ENCODE measurements at places on chromosomes 6 and 20.

DNA sequence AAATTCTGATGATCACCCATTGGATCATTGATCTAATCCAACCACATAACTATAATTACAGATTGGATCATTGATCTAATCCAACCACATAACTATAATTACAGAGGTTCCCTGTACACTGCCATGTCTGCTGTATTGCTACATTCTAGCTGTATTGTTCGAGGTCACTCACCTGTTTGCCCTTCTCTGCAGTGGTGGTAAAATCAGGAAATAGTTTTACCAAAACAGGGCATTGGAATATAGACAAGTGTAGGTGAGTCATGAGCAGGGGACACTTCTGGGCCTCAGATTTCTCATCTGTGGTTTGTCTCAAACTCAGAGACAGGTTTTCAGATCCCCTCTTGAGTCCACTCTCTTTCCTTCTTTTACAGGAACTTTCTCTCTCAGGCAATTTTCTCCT lies 9.0 kb upstream of the AFDN start:
- no peak for DNase-seq

DNA sequence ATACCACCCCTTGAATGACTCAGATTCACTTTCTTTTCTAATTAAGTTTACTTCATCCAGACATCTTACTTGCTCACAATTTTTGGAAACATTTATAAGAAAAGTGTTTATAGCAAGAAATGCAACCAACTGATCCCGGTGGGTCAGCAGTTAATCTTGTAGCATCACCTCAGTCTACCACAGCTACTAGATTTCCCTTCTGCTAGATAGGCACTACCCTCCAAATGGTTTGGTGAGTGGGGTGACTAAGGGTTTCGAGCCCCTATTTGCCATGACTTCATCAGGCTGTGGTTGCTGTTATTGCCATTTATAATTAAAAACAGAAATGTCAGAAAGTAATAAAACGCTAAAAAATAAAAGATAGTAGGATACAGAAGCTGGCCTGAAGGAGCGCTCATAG lies 930.1 kb upstream of the GJE1 start:
- DNase-seq: peak; percentile 85

- DNase-seq: no peak
Measured at GRCh38 chr6:134117409-134117808, 65.0 kb upstream of the SLC2A12 start.

DNA sequence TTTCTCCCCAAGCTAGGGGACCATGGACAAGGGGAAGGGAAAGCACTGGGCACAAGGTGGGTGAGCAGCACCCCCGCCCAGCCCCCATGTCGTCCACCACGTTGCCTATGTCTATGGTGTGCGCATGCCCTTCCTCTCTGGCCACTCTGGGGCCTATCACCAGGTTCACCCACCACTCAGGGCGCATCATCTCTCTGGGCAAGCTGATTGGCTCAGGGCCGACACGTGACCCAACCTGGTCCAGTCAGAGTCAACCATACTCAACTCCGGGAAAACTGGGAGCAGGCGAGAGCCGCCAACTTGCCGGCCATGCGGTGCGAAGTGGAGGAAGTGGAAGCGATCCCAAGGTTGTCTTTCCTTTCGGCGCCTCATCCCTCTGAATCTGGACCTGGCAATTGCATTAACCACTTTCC lies 25.9 kb downstream of the ACSS1 start:
- no peak for DNase-seq

GRCh38 chr6:168641446-168641845 lies 200.5 kb downstream of the SMOC2 start:
- DNase-seq: no peak

GRCh38 chr6:150032598-150032997 lies 7.3 kb upstream of the RAET1L start:
- no peak for DNase-seq

DNA sequence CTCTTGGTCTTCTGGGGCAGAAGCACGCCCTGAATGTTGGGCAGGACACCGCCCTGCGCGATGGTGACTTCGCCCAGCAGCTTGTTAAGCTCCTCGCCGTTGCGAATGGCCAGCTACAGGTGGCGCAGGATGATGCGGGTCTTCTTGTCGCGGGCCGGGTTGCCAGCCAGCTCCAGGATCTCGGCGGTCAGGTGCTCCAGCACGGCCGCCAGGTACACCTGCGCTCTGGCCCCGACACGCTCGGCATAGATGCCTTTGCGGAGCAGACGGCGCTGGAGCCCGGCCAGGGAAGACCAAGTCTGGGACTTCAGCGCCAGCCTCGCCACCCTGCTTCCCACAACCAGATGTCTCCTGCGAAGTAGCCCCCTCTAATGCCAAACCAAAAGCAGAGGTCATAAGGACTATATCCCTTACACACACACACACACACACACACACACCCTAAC lies 8.0 kb upstream of the SLC17A3 start:
- DNase-seq: no peak

DNA sequence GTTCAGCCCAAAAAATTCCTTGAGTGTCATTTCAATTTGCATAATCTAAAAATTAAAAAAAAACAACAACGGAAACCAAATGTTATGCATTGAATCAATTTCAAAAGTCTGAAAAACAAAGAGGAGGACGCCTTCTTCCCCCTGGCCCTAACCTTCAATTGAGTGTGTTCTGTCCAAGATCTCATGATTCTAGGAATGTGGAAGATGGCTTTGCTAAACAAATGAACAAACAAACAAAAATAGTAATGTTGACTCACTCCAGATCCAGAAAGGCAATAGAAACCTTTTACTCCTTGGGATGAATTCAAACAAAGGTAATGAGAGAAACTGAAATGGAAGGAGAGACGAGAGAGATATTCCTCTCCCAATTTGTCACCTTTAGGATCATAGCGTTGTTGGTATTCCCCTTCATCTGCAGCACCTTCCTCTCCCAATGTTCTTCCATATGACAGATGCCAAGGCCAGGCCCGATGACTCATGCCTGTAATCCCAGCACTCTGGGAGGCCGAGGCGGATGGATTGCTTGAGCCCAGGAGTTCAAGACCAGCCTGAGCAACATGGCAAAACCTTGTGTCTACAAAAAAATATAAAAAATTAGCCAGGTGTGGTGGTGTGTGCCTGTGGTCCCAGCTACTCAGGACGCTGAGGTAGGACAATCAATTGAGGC lies 109.2 kb upstream of the ADGRF1 start:
- no peak for DNase-seq

DNA sequence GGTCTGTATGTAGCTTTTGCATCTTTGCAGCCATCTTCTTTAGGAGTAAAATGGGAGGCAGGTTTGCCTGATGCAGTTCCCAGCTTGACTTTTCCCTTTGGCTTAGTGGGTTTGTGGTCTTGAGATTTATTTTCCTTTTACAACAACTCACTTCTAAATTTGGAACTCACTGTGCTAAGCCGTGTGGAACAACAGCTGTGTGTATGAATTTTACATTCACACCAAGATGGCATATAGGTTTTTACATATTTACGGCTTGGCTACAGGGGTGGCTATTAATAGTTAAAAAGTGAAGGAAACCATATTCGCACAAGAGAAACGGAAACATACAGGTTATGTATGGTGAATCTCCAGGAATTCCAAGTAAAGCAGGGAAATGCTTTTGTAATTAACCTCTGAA lies 2.5 kb downstream of the TTLL2 start:
- no peak for DNase-seq

GRCh38 chr6:116090251-116090650 lies 10.4 kb upstream of the NT5DC1 start:
- DNase-seq: no peak

- peak; percentile 36 for DNase-seq
Measured at GRCh38 chr6:28789553-28790083, 134.2 kb downstream of the TRIM27 start.

- DNase-seq: no peak
Measured at GRCh38 chr20:41050361-41051008, 21.9 kb downstream of the TOP1 start.

DNA sequence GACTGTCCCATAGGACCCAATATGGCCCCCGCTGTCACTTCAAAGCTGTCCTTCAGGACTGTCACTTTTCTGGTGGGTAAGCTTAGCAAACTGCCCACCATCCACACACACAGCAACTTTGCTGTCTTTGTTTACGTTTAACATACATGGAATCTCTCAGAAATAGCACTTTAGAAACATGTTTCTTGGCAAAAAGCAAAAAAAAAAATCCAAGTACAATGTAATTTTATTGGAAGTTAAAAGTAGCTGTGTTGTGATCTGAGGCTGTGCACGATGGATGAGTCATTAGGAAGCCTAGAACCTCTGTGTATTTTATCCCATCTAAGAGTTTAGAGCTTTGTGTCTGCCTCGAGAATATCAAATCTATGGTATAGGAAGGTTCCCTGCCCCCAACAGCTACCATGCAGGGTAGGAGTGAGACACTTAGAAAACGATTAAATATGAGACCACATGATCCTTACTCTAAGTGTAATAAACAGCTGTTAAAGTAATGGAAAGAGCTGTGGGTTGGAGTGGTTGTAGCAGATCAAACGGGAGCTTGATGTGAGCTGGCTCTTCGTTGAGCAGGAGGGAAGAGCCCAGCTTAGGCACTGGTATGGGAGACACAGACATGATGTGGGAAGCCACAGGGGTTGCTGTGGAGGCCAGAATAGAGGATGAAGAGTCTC lies 119.5 kb downstream of the PLEKHG1 start:
- DNase-seq: no peak

GRCh38 chr6:88985901-88986300 lies 22.5 kb upstream of the RNGTT start:
- DNase-seq: no peak

- DNase-seq: no peak
Measured at GRCh38 chr6:65117817-65118409, 589.1 kb downstream of the EYS start.

DNA sequence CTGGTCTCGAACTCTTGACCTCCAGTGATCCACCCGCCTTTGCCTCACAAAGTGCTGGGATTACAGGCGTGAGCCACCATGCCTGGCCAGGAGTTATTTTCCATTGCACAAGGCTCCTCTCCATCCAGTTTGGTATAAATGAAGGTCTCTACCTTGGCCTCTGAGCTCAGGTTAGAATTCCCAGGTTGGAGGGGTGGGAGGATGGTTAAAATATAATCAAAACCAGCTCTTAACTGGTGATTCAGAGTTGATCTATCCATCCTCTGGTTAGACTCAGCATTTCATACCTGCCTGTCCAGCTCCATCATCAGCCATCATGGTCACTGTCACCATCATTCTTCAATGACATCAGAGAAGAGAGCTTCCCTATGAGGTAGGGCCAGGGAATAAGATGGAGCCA lies 2.6 kb upstream of the SLC22A7 start:
- no peak for DNase-seq

GRCh38 chr20:22160101-22160652 lies 424.2 kb downstream of the FOXA2 start:
- no peak for DNase-seq

- no peak for DNase-seq
Measured at GRCh38 chr6:75124983-75125382, 80.9 kb downstream of the COL12A1 start.

DNA sequence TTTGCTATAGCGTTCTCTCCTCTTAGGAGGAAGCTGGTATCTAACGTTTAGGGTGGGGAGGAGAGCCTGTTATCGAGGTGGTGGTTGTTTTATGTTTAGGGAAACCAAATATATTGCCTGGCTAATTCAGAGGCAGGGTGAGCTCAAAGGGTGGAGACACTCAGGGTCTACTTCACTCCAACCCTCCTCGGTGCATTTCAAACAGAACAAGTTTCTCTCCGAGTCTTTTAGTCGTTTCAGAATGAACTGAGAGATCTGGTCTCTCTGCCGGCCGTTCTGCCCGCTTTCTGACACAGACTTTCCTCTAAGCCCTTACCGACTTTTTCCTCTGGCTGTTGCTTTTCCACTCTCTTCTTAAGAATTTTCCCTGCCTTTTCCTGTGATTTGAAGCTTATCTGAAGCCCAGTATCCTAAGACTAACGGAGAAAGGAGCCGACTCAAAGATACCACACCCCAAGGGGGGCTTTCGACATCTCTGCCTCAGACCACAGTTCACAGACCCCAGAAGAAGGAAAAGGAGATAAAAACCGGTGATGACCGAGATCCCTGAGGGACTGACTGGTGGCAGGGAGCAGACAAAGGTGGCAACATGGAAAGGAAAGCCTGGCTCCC lies 865 bp downstream of the STK38 start:
- no peak for DNase-seq

- no peak for DNase-seq
Measured at GRCh38 chr6:54850114-54850513, 3.5 kb downstream of the FAM83B start.

- DNase-seq: no peak
Measured at GRCh38 chr20:33224399-33224798, 7.2 kb downstream of the BPIFA3 start.

- DNase-seq: no peak
Measured at GRCh38 chr6:34145161-34146020, 496 bp downstream of the GRM4 start.

DNA sequence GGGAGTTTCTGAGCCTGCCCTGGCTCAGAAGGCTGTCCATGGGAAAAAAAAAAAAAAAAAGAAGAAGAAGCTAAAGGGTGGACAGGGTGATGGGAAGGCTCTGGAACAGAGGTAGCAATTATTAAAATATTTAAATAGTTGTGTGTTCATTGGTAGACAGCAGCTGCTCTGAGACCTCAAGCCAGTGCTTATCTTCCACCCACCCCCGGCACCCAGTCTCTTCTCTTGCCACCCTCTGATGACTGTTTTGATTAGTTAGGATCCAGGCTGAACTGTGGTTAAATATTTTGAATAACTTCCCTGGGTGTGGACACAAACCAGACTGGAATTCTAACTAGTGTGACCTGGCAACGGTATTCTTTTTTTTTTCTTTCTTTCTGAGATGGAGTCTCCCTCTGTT lies 16.9 kb upstream of the SRSF3 start:
- peak; percentile 72 for DNase-seq

DNA sequence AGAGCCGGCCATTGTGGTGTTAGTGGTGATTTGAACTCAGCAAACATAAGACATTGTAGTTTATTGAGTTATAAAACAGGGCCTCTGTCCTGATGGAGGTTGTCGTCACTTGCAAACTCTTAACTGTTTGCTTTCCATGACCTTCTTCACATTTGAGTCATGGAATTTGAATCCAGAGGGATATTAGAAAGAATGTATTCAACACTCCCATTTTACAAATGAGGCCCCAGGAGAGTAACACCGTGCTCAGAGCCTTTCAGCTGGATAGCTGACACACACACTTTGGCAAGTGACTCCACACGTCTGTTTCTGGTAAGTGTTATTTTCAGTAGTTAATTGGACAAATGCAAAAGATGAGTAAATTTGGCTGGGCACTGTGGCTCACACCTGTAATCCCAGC lies 72.4 kb upstream of the XRN2 start:
- DNase-seq: peak; percentile 9

DNA sequence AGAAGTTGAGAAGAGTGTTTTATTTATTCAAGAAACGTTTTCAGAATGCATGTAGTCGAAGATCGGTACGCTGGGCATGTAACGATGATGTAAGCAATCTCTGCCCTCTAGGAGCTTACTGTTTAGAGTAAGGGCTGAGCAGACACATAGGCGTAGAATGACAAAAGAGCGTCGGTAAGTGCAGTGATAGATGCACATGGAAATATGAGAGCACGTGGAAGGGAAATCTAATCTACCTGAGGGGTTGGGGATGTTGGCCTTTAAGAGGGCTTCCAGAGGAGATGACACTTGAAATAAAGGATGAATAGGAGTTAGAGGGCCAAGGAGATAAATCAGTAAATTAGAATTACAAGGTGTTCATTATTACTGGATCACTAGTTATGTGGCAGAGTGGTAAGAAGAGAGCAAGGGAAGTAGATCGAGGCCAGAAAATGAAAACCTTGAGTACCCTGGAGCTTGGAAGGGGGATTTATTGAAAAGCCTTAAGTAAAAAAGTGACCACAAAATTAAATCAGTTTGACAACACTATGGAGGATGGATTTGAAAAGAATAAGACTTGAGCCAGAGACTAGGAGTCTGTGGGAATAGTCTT lies 782 bp downstream of the TRMT11 start:
- DNase-seq: no peak

Data from fibroblast of skin of left quadriceps (primary cell).